NCI-H187 (cell line): ENCODE measurements at places on chromosomes 2 and 18.

GRCh38 chr2:239158641-239159475, 242.0 kb downstream of the HDAC4 start:
- DNase-seq: no peak

DNA sequence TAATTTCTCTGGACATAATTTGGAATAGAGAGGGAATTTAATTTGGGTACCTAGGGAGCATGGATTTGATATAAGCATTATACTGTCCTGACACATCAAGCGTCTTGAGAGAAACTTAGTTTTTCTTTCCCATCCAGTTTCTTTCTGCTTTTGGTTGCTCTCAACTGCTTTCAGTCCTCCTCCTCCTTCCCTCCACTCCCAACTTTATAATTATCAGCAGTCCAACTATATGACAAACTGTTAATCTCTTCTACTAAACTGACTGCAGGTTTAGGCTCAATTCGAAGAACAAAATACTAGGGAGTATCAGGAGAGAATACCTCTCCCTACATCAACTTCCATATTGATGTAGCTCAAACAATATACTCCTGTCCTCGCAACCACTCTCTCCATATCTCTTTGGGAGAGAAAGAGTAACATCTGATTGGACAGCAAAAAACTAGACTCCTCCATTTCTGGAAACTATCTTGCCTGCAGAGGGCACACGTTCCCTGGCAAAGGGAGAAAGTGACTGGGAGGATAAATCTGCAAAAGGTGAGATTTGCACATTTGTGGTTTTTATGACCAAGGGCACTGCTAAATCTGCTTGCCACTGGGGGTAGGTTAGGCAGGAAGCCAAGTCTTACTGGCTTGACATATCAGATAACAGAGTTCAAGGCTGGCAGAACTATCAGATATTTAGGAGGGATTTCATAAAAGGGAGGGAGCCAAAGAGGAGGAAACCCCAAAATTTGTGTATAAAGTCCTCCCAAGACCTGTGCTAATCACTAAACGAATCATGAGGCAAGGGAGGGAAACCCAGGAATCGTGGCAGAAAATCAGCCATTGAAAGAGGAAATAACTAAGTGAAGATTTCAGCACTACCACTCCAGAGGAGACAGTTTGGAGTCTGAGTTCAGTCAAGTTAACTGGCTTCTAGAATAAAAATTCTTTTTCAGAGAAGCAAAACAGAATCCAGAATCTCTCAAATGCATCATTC, 40.0 kb downstream of the ICA1L start:
- no peak for DNase-seq

GRCh38 chr2:196142825-196143224, 28.6 kb downstream of the STK17B start:
- DNase-seq: no peak

GRCh38 chr2:123870206-123870880, 154.7 kb upstream of the CNTNAP5 start:
- no peak for DNase-seq

GRCh38 chr2:236887953-236888793, 197.5 kb upstream of the COPS8 start:
- no peak for DNase-seq

- DNase-seq: no peak
Observed at GRCh38 chr2:1081451-1082225, 131.0 kb downstream of the SNTG2 start.

GRCh38 chr2:191318037-191318728, 73.0 kb downstream of the MYO1B start:
- no peak for DNase-seq

DNA sequence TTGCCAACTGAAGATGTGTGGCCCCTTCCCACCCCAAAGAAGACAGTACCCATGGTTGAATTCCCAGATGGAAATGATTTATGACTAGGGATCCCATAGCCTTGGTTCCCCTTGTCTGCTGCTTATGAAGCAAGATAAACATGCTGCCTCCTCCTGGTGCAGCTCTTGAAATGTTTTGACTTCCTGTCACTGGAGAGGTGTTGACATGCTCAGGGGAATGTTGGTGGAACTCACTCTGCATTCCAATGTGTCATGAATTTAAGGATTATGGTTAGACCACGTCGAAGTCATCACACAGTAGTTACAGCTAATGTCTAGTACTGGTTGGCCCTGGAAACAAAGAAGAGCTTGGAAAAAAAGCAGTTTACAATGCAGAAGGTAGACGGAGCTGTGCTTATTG, 69.0 kb upstream of the FAM110C start:
- no peak for DNase-seq

DNA sequence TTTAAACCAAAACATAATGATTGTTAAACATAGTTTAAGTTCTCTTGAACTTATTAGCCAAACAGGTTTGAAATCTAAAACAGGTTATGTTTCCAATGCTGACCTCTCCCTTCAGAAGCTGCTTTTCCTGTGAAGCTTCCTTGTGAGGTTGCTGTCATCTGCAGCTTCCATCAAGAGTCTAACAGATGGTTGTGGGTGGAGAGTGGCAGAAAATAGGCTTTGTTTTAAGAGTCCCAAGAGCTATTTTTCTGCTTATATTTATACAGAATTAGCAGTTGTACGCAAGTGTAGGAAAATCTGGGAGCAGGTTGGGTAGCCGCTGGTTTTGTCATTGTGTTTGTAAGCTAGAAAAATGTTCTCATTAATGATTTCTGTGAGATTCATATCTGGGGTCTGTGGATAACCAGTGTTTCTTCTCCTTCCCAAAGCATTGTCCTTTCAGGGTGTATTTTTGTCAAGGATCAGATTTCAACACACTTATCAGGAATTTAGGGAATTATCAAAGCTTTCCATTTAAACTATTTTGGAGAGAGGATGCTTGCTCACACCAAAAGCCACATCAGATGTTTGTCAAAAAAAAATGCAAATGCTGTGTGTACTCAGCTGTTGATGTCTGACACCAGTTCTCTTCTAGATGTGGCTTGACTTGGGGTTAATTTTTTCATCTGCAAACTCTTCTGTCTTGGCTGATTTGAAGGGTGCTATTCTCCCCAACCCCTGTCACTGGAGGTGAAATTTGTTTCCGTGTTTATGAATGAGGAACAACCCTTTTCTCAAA, 78.1 kb upstream of the KIF5C start:
- no peak for DNase-seq

GRCh38 chr2:31240381-31241365, 6.7 kb downstream of the EHD3 start:
- DNase-seq: no peak
